Stimulated activated CD8-positive, alpha-beta memory T cell treated with anti-CD3 and anti-CD28 coated beads, Interleukin-7, amount 100 ng/mL, for 1 hour (primary cell): ENCODE measurements at places on chromosomes 2 and 18.

GRCh38 chr2:11676640-11677039 lies 6.6 kb upstream of the NTSR2 start:
- DNase-seq = no peak

DNA sequence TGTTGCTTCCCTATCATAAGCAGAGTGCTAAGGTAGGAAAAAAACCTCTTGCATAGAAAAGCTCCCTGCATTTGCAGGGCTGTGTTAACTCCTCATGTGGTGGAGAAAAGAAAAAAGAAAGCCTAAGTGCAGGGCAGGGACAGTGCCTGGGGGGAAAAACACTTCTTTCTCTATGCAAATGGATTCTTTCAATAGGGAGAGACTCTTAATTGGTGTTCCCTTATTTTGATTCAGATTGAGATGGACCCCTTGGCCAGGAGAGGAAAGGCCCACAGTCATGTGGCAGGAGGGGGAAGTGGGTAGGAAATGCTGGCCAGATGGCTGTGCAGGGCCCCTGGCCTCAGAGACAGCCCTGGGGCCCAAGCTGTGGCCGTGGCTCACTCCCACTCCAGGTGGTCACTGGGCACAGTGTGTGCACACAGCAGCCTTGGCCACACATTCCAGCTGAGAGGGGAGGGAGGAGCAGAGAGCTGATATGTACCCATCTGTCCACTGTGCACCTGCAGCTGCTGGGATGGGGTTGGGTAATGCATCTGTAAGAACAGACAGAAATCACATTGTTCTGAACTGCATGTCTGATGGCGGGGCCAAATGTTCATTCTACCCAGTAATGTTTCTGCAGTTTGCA lies 410.4 kb downstream of the DSC3 start:
- DNase-seq = no peak

DNA sequence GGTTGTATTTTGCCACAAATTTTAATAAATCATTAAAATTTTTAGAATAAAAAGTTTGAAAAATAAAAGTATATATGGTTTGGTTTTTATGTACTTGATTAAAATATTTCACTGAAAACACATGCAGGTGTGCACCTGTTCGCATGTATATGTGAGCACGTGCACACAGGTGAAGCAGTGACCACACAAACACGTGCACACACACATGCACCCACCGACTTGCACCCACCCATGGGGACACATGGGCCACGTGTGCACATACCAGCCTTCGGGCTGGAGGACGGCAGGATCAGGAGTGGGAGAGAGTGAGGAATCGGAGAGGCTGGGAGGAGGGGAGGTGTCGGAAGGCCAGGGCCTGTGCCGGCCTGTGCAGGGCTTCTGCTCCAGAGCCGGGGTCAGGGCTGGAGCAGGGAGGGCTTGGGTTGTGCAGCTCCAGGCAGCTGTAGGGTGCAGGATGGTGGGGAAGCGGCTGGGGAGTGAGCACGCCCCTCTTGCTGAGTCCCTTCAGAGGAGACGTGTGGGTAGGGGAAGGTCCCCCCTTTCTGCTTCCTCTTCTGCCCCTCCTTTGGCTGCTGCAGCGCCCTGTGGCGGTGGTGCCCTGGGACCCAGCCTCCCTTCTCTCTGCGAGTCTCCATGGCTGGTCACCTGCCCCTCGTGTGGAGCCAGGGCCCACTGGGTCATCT lies 106.9 kb upstream of the HDAC4 start:
- no peak for DNase-seq

- no peak for DNase-seq
These were observed 36.6 kb downstream of the PTCD3 start for GRCh38 chr2:86142436-86143257.

DNA sequence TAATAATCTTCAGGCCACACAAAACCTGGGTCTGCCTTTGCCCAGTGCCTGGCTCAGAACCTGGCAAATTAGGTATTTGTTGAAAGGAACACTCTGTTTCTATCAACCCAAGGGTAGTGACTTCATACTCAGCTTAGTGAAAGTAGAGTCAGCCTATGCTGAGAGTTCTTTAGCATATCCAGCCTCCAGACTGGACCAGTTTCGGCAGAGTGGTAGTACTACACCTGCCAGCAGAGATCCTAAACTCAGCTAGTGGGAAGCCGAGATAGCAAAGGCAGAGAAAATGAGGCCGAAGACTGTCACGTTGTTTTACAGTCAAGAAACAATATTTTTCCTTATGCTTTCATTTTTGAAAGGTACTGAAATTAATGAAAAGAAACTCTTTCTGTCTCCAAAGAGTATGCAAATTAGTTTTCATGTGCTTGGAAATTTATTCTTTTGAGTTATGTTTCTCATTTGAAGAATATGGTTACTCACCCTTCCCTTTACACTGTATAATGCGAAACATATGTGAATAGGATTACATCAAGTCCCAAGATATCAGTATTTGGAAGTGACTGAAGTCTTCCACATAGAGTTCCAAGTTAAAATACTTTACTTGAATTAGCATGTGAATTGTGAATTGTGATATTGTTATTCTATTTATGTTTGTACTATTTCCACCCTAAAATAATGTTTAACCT lies 52.2 kb upstream of the UGP2 start:
- no peak for DNase-seq

- DNase-seq = no peak
These were observed 1.3 kb downstream of the KIAA2012 start for GRCh38 chr2:202074324-202074723.

DNA sequence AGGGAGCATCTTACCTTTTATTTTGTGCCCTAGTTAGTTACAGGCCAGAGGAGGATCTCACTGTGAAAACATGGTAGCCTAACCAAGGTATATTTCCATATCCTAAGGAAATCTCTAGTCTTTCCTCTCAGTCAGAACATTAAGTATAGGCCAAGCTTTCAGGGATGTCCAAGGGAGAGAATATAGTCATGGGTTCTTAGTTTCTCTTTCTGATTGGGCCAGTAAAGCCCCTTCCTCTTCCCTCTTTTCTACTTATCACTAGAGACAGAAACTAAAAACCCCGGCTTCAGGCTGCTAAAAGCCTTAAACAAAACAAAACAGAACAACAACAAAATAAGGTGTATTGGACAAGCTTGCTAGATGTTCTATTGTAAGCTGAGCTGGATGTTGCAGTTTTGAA lies 44.3 kb upstream of the TNFRSF11A start:
- no peak for DNase-seq

DNA sequence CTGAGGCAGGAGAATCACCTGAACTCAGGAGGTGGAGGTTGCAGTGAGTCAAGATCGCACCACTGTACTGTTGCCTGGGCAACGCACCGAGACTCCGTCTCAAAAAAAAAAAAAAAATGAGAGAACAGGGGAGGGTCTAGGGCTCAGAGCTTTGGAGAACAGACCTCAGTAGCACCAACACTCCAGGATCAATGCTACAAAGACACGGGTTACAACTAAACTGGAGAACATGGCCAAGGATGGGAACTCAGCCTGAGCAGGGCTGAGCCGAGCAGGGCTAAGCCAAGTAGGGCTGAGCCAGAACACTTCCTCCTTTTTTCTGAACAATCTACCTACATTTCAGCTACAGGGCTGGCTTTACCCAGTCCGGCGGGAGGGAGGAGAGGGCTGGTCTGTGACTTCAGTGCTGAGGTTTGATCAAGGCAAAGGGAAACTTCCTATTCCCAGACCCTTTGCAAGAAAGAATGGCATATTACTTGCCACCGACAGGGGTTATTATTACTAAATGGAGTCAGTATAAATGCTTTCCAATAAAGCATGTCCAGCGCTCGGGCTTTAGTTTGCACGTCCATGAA lies 2.9 kb upstream of the CASP8 start:
- no peak for DNase-seq

GRCh38 chr2:176094349-176094748 lies 1.8 kb downstream of the HOXD13 start:
- no peak for DNase-seq
